ENCODE measurements at places on chromosomes 12 and 14.

- no peak for DNase-seq
These were observed 134.5 kb upstream of the MED13L start for GRCh38 chr12:116411977-116412376.

DNA sequence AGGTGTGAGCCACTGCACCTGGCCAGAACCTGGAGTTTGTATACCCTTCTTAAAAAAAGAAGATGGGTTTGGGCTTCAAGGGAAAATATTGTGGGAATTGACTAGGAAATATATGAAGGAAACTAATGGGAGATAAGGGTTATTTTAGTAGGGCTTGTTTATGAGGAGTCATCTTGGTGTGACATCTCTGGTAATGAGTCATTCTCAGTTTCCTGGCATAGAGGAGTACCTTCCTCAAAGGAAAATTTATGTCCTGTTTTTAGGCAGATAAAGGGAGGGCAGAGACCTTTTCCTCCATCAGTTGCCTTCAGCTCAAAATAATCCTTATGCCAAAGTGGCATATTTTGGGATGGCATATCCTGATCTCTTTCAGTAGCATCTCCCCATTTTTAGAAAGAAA, 30.6 kb upstream of the NFKBIA start:
- DNase-seq, result no peak

DNA sequence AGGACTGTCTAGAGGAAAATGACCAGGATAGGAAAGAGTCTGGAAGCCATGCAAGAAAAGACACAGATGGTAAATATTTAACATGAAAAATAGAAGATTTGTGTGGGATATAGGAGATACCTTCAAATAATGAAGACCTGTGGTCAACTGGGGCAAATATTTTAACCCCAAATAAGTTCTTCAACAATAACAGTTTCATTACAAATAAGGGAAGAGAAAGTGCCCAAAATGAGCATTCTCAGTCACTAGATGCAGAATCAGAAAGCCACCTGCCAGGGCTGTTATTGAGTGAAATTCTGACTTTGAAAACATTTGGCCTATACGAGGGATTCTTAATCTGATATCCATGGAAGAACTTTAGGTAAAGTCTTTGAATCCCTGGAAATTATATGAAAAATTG, 231.2 kb upstream of the PLEKHG7 start:
- DNase-seq, result no peak

GRCh38 chr12:54603173-54603814, 14.8 kb upstream of the PPP1R1A start:
- peak; percentile 36 for DNase-seq

DNA sequence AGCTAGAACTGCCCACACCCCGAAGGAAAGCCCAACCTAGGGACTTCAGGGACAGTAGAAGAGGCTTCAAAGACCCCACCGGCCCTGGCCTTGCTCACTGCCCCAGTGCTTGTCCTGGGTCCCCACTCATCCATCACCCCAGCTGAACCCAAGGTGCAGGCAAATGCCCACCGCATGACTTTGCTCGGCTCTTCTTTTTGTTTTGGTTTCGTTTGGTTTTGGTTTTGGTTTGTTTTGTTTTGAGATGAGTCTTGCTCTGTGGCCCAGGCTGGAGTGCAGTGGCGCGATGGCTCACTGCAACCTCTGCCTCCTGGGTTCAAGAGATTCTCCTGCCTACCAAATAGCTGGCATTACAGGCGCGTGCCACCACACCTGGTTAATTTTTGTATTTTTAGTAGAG, 9.0 kb downstream of the CCDC85C start:
- DNase-seq, result no peak

GRCh38 chr12:106108185-106108835, 30.4 kb downstream of the NUAK1 start:
- DNase-seq, result no peak

- peak; percentile 20 for DNase-seq
These were observed 32.8 kb downstream of the MIA2 start for GRCh38 chr14:39266525-39266870.

DNA sequence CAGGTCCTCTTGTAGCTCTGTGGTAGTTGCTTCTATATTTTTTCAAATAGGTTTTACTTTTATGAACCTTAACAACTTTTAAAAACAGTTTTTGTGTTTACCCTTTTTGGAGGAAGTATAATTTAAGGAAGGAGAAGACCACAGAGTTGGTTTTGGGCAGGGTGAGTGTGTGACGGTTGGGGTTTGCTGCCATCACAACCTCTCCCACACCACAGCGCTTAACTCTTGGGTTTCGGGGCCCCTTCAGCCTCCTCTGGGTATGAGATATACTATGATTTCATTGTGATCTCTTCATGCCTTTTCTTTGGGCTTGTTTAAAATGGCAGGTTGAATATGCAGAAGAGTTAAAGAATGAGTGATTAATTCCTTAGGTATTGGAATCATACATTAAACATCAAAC, 228.7 kb upstream of the CRY1 start:
- DNase-seq, result no peak

- DNase-seq, result no peak
These were observed 183.4 kb upstream of the VASH1 start for GRCh38 chr14:76577837-76578236.

- DNase-seq, result no peak
These were observed 59.3 kb upstream of the CCDC91 start for GRCh38 chr12:28130625-28131598.

- DNase-seq, result no peak
These were observed 1.1 kb downstream of the ATXN3 start for GRCh38 chr14:92105073-92105892.

GRCh38 chr12:99413751-99414150, 233.8 kb upstream of the GARIN6 start:
- DNase-seq, result no peak

DNA sequence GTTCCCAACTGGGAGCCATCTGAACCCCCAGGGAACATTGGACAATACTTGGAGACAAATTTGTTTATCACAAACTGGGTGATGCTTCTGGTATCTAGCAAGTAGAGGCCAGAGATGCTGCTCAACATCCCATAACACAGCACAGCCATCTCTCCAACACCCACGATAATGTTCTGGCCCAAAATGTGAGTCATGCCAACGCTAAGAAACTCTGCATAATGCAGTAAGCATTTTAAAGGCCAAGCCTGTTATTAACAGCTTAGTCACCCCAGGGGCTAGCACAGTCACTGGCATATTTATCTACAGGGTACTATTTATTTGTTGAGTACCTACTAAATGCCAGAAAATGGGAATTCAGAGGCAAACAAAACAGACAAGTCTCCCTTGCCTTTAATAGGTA, 873.1 kb upstream of the TMEM132C start:
- DNase-seq, result no peak

- no peak for DNase-seq
These were observed 12.1 kb upstream of the EML1 start for GRCh38 chr14:99781091-99781490.

- DNase-seq, result no peak
These were observed 6.5 kb upstream of the CDK2AP1 start for GRCh38 chr12:123278101-123278627.

DNA sequence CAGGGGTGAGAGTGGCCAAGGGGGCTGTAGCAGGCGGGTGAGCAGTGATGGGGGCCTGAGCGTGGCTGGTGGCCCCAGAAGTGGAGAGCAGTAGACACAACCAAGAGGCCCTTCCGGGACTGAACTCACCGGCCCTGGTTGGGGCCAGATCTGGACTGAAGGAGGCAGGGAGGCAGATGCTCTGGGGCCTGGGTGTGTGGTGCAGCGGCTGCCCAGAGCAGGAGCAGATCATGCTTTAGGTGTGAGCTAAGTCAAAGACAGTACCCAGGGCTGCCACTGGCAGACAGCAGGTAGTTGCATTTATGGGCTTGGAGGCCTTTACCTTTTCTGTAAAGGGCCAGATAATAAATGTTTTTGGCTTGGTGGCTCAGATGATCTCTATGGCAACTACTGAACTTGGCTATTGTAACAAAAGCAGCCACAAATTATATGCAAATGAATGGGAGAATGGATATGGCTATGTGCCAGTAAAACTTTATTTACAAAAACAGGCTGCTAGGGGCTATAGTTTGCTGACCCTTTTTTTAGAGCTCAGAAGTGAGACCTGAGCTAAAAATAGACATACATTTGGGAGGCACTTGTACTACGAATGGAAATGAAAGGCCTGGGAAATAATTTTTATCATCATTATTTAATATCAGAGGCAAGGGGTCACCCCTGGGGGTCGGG, 25.6 kb downstream of the SETD1B start:
- no peak for DNase-seq

DNA sequence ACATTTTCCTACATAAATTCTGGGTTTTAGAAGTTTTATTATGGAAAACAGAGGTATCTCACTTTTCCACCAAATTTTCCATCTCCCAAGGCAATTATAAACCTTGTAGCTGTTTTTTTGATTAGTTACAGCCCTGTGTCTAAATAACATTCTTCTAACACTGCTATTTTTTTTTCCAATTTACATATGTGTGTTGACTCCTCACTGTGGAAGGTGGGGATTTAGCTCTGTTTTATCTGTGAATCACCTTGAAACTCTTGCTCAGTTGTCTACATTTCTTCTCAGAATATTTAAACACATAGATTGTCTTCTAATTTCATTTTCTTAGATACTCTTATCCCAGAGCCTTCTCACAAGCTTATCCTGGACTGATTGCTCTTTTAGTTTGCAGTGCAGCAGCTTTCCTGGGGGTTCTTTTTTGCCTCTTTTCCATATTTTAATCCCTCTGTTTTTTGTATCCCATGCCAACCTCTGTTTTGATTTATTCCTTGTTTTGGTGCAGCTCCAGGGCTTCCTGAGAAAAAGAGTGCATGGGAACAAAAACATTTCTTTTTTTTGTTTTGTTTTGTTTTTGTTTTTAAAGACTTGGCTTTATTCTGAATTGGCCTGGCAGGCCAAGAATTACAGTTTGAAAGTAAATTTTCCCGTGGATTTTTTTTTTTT, 36.7 kb downstream of the TBC1D15 start:
- DNase-seq, result no peak

- DNase-seq, result no peak
These were observed 191.5 kb downstream of the SLC5A8 start for GRCh38 chr12:101018540-101018939.

DNA sequence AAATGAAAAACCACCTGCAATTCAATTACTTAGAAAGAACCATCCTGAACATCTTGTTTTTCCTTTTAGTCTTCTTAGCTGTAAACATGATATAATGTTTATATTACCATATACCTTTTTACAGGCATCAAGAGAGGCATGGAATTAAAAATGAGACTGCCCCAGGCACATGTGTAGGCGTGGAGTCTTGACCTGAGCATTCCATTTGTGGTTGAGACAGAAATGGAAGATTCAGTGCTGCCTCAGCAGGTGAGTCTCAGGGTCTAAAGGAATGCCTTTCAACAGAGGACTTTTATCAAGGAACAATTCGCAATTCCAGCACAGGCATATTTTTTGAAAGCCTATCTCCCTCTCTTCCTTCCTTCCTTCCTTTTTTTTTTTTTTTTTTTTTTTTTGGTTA, 8.0 kb upstream of the NANOGNB start:
- DNase-seq, result no peak

DNA sequence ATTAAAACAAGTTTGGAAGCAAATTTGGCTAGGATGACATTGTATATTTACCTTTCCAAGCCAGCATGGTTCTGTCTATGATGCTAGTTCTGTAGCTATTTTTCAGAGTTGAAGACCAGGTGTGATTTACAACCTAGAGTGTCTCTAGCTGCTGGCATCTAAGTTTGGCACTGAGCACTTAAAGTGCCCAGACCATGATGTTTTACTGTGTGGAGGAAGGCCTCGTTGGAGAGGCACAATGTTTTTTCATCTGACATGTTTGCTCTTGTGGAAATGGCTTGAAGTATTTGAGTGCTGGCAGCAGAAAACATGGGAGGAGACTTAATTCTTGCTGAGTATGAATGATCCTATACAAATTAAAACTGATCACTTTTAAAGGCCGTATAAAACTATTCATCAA, 13.0 kb upstream of the C12orf71 start:
- no peak for DNase-seq

DNA sequence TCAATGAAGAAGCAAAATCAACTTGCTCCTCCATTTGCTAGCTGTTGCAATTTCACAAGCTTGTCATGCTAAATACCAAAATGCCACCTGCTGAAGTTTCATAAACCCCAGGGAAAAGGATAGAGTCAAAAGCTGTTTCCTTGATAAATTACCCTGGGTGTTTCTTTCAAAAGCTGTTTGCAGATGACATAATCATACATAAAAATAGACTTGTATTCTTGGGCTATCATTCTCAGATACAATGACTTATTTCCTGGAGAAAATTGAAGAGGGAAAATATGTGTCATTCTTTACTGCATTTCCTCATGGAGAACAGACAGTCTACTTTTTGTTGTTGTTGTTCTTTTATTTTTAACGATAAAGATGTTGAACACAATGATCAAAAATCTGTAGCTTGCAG, 119.2 kb downstream of the GALC start:
- no peak for DNase-seq

- DNase-seq, result no peak
These were observed 299.7 kb downstream of the ATP23 start for GRCh38 chr12:58241099-58241498.

GRCh38 chr14:68784226-68784910, 8.5 kb downstream of the ZFP36L1 start:
- no peak for DNase-seq

DNA sequence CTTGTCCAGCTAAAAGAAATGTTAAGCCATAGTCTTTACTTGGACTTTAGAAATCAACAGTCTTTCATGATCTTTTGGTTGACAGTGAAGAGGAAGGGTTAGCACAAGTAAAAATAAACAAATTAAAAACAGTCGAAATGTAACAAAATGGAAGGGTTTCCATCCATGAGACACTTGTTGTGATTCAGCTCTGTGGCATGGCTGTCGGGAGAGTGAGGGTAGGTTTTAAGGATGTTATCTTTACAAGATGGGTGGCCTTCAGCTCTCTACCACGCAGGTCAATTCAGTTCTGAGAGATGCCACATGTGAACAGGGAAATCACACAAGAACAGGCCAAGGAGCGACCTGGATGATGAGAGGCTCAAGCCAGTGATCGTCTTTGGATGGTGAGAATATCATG, 180.2 kb downstream of the PPM1H start:
- DNase-seq, result no peak

Measured in stimulated activated CD8-positive, alpha-beta memory T cell treated with anti-CD3 and anti-CD28 coated beads, Interleukin-2, amount 100 ng/mL, for 48 hours (primary cell).